Myocyte (in vitro differentiated cells): ENCODE measurements at places on chromosomes 4 and X. TPM values are rescaled to one million over a fixed set of nuclear protein-coding genes. Genes with fewer than 3 reads are reported as not detected.
A peak's percentile ranks its signal among the peaks of the same experiment; 100 is the strongest.

- DNase-seq: no peak
Measured at GRCh38 chr4:91812319-91812718, 491.4 kb upstream of the GRID2 start.

DNA sequence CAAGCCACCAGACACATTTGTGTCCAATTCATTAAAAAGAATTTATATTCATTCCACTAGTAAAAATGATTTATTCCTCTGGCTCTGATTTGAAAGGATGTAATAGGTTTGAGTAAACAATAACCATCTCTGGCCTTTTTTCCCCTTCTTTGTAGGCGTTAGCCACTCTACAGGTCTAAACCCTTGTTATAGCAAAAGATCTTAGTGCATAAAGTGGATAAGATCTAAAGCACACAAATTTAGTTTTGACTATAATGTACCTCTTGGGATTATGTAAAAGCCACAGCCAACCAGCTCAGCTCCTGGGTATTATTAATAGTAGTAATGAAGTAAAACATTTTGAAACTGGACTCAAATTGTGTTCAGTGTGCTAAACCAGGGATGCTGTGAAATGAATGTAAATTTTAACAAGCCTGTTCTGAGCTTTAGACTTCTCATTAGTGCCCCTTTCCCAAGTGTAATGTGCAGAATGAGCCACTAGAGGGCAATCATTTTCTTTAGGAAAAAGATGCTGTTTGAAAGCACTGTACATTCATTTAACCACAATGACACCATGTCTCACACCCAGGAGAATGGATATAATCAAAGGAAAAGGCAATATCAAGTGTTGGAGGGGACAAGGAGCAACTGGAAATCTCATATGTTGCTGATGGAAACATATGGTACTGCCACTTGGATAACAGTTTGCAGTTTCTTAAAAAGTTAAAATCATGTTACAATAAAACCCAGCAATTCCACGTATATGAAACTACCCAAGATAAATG lies 69.7 kb downstream of the KLHL8 start:
- peak; percentile 81 for DNase-seq

GRCh38 chr4:54661686-54662085 lies 3.9 kb downstream of the KIT start:
- DNase-seq: peak; percentile 33

DNA sequence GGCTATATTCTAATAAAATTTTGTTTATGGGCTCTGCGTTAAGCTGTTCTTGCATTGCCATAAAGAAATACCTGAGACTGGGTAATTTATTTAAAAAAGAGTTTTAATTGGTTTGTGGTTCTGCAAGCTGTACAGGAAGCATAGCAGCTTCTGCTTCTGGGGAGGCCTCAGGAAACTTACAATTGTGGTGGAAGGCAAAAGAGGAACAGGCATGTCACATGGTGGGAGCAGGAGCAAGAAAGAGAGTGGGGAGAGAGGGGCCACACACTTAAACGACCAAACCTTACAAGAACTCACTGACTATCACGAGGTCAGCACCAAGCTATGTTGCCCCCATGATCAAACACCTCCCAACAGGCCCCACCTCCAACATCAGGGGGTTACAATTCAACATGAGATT lies 74.0 kb downstream of the FHDC1 start:
- DNase-seq: no peak

- no peak for DNase-seq
Measured at GRCh38 chr4:185405296-185405999, 8.8 kb downstream of the ANKRD37 start.

DNA sequence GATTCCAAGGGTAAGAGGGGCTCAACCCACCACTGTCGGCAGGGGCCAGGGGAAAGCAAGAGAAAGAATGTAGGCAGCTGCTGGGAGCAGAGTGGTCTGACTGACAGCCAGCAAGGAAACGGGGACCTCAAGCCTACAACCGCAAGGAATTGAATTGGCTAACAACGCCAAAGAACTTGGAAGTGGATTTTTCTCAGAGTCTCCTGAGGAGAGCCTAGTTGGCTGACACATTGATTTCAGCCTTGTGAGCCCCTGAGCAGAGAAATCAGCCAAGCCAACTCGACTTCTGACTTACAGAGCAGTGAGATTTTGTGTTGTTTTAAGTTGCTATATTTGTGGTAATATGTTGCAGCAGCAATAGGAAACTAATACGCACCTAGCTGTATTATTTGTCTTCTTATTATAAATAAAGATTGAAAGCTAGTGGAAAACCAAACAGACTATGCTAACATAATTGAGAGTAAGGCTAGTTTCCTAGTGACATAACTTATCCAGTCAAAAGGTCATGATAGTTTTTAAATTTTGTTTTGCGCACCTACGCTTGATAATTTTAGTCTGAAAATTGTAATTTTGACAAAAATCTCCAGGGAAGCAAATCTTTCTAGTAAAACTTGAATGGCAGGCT lies 145.8 kb upstream of the HCCS start:
- no peak for DNase-seq

TLR10 gene
- total RNA-seq: not detected in 2 replicates

- no peak for DNase-seq
Measured at GRCh38 chr4:94369046-94369445, 26.4 kb upstream of the HPGDS start.

SHROOM4 gene
- total RNA-seq: not detected in 2 replicates

NSDHL gene
- total RNA-seq: 16.1 and 28.2 TPM in 2 replicates

SULT1E1 gene
- not detected in 2 replicates for total RNA-seq

SOX3 gene
- not detected in 2 replicates for total RNA-seq

KDM5C gene
- total RNA-seq: 71.4 and 88.3 TPM in 2 replicates

RIPPLY1 gene
- total RNA-seq: not detected in 2 replicates

- no peak for DNase-seq
Measured at GRCh38 chr4:8524595-8525382, 55.4 kb upstream of the GPR78 start.
